IMR-90 (cell line): ENCODE measurements at places on chromosomes 3 and 15. TPM values are rescaled to one million over a fixed set of nuclear protein-coding genes. Genes with fewer than 3 reads are reported as not detected.

GRCh38 chr15:71508081-71508682, 302.2 kb upstream of the NR2E3 start:
- peaks cover 2% of the 10 kb centered on the region; the same call in 1 of the 2 replicates for H3K36me3 ChIP-seq
- H3K4me3 ChIP-seq, result no peak overlapping the region
- H3K4me1 ChIP-seq, result 0 out of 2 replicates have a peak, but pooled peaks cover 4% of the 10 kb centered on the region
- H3K27me3 ChIP-seq, result no peaks in the 10 kb centered on the region
- no peak for DNase-seq

DNA sequence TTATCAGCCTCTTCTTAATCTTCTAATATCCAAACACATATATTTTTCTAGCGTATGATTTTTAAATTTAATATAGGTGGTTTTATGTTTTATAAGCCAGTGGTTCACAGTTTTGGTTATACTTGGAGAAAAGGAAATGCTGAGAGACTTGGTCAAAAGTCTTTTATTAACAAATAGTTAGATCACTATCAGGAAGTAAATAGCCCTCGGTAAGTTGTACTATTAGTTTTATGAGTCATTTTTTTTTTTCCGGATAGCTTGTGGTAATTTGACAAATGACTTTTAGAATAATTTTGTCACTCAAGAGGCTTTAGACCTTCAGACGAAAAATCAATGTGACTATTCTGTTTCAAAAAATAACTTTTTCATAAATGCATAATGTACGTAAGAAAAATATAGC, 232.2 kb upstream of the ROBO1 start:
- H3K27ac ChIP-seq, result no peak overlapping the region
- no peaks in the 10 kb centered on the region for H3K4me1 ChIP-seq
- no peaks in the 10 kb centered on the region for H3K27me3 ChIP-seq
- H3K4me3 ChIP-seq, result no peak overlapping the region

DNA sequence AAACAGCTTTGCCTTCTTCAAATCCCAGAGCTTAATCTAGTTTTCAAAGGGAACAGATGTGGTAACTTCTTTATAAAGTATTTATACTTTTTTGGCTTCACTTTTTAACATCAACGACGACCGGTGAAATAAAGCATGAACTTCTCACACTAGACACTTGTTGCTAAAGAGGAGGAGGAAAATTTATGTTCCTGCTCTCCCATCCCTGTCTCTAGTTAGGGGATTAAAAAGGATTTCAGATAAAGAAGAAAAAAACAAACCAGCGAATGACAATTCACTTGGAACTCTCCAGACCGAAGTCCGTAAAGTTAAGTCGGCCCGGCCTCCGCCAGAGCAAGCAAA, 672 bp downstream of the NEDD4 start:
- H3K4me3 ChIP-seq, result peak overlapping the region; percentile 86
- H3K4me1 ChIP-seq, result peaks cover 4% of the 10 kb centered on the region
- peak; percentile 70 for DNase-seq
- peak overlapping the region; percentile 96 for H3K27ac ChIP-seq
- no peaks in the 10 kb centered on the region for H3K36me3 ChIP-seq

GRCh38 chr3:86547692-86548091, 443.3 kb downstream of the VGLL3 start:
- H3K36me3 ChIP-seq, result no peaks in the 10 kb centered on the region
- no peak overlapping the region for H3K27ac ChIP-seq
- H3K4me3 ChIP-seq, result no peak overlapping the region
- DNase-seq, result no peak

- no peak overlapping the region for H3K27ac ChIP-seq
- DNase-seq, result no peak
- no peak overlapping the region for H3K4me3 ChIP-seq
- no peaks in the 10 kb centered on the region for H3K4me1 ChIP-seq
These were observed 179.1 kb upstream of the RGMA start for GRCh38 chr15:93268066-93268465.

DNA sequence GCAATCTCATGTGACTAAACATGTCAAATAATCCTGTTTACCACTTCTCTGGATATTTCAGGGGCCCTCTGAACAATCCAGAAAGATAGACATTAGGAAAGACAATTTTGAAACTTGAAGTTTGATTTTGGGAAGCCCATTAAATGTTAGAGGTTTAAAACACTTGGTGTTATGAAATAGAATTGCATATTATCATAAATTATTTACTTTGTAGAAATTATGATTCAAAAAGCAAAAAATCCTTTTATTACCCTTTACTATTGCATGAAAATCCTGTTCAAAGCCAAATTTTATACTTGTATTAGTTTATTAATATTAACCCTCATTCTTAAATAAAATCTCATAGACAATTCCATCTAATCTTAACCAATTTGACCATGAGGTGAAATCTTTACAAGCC, 1091.5 kb upstream of the ALCAM start:
- H3K27me3 ChIP-seq, result no peaks in the 10 kb centered on the region
- peaks cover 2% of the 10 kb centered on the region; the same call in 1 of the 2 replicates for H3K4me1 ChIP-seq
- H3K27ac ChIP-seq, result no peak overlapping the region
- no peaks in the 10 kb centered on the region for H3K36me3 ChIP-seq

SLC15A2 gene
- under 0.01 and 0.18 TPM in 2 replicates for total RNA-seq

GPR62 gene
- total RNA-seq, result under 0.01 TPM in 1 of 2 replicates, not detected in the other

FMN1 gene
- total RNA-seq, result 17.6 and 29.4 TPM in 2 replicates
